ENCODE measurements at places on chromosomes 7 and 10.

GRCh38 chr10:97066877-97067555, 118.7 kb downstream of the SLIT1 start:
- no peak for DNase-seq

DNA sequence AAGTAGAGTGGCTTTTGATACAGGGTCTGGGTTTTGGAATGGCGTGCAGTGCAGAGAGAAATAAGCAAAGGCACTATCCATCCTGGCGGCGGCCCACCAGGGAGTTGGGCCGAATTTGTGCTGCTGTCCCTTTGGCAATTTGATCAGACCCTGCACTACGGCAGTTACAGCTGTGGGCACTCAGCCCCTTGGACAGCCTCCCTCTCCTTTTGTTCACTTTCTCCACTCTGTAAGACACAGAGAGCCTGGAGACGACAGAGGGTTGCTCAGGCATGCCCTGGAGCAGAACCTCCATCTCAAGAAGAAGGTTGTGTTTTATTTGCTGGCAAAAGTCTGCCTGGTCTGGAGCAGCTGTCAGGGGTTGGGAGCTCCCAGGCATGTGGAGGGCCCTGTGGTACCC, 55.8 kb downstream of the LHPP start:
- no peak for DNase-seq

DNA sequence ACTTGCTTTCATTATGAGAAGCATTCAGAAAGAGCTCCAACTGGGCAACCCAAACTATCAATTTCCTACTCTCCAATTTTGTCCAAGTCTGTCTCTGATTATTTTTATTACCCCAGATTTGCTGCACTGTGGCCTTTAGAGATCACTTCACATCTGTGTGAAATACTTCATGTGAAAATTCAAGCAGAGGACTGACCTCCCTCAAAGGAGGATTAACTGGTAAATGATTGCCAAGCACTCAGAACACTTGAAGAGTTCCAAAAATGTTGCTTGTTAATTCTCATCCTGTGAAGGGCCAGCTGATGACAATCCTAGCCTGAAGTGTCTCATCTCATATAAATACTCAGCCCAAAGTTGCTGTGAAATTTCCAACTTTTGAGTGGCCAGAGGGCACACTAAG, 182.8 kb upstream of the DGKB start:
- no peak for DNase-seq

- no peak for DNase-seq
Observed at GRCh38 chr10:91049988-91050360, 129.1 kb upstream of the ANKRD1 start.

DNA sequence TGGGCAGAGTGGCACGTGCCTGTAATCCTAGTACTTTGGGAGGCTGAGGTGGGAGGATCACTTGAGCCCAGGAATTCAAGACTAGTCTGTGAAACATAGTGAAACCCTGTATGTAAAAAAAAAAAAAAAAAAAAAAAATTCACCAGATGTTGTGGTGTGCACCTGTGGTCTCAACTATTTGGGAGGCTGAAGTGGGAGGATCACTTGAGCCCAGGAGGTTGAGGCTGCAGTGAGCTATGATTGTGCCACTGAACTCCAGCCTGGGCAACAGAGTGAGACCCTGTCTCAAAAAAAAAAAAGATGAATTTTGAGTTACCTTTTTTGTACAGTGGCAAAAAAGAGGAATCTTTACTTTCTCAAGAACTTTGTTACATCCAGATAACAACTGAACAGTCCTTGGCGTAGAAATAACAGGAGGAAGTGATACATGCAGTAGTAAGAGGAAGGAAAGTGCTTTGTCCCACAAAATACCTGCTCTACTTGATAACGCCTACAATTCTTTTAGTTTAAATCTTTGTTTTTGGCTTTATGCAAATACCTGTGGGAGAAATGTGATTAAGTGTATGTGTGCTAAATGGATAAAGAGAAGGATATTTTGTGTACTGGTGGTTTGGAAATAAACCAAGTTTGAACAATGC, 29.3 kb downstream of the SPAG6 start:
- no peak for DNase-seq

- no peak for DNase-seq
Observed at GRCh38 chr10:116672891-116673290, 52.1 kb downstream of the PNLIPRP2 start.

DNA sequence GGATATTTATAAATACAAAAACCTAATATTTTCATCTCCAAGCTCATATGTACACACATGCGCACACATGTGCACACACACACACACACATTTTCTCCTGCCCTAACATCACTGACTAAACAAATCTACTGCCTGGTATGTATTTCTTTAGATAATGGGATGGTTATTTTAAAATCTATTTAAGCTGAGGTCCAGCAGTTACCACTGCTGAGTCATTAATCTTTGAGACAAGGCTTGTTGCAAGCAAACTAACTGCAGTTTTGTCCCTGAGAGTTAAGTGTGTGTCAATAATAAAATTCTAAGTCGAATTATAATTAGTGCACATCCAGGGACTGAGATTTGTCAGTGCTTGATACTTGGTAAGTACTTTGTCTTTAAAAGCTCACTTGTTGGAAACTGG, 135.1 kb downstream of the VPS50 start:
- no peak for DNase-seq

DNA sequence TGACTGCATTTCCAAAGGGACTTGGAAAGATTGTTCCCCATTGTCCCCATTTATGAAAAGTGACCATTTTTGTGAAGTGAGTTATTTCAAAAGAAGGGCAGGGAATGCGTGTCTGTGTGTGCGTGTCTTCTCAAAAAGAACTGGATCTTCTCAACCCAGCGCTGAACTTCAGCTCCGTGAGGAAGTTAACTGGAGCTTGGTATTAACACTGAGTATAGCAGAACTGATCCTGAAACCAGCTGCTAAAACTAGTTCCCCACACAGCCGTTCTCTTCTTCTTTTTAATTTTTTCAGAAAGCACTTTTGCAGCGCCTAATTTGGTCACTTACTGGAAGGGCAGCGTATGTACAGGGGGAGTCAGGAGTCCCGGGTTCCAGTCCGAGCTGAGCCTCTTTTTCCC, 45.8 kb upstream of the PLEKHA1 start:
- DNase-seq: no peak

GRCh38 chr7:128073671-128074310, 42.6 kb upstream of the LRRC4 start:
- no peak for DNase-seq

DNA sequence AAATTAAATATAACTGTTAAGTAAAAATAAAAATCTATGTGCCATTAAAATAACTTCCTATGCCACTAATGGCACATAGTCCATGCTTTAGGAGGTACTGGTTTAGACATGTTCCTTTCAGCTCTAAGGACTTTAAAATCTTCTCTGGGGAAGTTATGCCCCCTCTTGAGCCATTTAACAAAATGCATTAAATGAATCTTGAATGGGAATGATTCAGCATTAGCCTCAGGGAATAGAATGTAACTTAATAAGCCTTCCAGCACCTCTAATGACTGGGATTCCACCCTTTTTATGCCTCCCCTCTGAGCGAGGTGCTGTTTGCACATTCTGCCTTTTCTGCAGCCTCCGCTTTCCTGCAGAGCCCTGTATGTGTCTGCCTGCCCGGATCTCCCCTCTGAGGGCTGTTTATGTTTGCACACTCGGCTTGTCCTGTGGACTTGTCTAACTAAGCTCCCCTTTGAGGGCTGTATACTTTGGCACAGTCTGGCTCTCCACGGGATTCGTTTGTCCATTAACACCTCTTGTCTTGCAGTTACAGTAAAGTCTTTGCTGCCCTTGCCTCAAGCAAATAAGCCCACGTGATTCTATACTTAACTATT, 108.4 kb upstream of the HPS1 start:
- DNase-seq: peak; percentile 19

GRCh38 chr7:147607157-147607800, 983.3 kb upstream of the C7orf33 start:
- no peak for DNase-seq

GRCh38 chr7:152355474-152356057, 80.2 kb downstream of the KMT2C start:
- DNase-seq: no peak

DNA sequence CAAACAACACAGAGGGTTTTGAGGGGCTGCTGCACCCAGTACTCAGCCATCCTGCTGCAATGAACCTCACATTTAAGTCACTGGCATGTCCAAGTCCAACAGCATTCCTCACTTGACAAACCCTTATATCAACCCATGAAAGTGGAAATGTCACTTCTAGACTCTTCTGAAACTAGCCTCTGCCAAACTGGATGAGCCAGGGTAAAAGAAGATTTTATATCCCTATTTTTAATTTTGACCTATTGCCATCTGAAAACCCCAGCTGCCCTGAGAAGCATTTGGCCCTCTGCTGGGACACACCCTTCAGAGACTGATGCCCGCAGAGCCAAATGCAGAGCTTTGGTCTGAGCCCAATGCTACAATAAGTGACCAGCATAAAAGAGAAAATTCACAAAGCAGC, 201.1 kb downstream of the ANK3 start:
- DNase-seq: no peak

Measured in mammary epithelial cell (primary cell).